NCI-H2107 (cell line): ENCODE measurements at places on chromosomes 13 and 19.

GRCh38 chr13:78145276-78145675, 226.6 kb upstream of the EDNRB start:
- DNase-seq, result no peak

DNA sequence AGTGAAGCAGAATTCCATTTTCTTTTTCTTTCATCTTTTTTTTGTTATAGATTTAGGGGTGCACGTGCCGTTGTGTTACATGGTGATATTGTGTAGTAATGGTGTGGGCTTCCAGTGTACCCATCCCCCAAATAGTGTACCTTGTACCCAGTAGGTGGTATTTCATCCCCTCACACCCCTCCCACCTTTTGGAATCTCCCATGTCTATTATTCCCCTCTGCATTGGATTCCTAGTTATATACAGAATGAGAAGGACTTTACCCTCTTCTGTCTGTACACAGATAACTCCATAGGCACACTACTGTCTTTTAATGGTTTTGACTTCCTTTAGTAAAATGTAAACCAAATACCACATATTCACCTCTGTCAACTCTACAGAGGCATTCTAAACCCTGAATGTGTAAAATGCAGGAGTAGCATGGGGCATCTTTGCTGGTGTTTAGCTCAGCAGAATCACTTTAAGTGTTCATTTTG, 28.0 kb downstream of the FRY start:
- DNase-seq, result no peak

GRCh38 chr13:110327051-110327721, 20.1 kb downstream of the COL4A2 start:
- DNase-seq, result no peak

DNA sequence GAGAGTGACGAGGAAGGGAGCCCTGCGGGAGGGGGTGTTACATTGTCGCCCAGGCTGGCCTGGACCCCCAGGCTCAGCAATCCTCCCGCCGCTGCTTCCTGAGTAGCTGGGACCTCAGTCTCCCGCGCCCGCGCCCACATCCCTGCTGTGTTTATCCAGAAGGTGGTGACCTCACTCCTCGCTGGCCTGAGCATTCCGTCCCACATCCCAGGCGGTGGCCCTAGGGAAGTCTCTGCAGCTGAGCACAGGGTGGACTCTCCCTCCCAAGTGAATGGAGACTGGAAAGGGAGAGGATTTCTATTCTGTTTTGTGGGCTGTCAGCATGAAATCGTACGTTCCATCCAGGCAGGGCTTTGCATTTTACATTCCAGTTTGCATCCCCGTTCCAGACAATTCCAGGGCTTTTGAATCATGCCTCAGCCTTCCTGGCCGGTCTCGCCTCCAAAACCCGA, 401 bp upstream of the ZNF765 start:
- no peak for DNase-seq

DNA sequence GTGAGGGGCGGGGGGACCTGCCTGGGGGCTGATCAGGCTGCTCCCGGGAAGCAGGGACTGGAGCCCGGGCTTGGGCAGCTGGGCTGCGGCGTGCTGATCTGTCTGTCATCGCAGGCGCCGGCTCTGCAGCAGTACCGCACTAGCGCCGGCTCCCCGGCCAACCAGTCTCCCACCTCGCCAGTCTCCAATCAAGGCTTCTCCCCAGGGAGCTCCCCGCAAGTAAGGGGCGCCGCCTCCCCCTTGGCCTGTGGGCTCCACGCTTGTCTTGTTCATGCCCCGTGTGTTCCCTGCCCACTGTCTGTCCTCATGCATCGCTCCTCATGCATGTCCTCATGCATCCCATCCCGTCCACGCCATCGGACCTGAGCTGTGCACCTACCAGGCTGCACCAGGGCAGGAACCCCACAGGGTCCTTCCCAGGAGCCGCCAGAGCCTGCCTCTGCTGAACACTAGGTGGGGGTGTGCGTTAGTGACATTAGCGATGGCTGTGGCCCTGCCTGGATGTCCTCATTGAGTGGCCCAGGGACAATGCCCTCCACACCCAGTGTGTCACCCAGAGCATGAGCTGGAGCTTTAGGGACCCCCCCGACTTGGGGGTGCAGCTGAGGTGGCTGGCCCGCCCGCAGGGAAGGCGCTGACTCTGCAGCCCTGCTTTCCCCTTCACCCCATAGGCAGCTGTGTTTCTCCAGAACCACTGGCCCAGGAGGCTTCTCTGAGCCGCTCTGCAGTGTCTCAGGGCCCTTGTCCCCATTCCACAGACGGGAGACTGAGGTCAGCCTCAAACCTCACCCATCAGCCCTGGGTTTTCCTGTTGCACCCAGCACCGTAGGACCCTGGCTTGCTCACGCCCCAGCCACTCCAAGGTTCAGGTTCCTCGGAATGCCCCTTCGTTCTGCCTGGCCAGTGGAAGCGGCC, 19.5 kb downstream of the COMP start:
- DNase-seq, result no peak

DNA sequence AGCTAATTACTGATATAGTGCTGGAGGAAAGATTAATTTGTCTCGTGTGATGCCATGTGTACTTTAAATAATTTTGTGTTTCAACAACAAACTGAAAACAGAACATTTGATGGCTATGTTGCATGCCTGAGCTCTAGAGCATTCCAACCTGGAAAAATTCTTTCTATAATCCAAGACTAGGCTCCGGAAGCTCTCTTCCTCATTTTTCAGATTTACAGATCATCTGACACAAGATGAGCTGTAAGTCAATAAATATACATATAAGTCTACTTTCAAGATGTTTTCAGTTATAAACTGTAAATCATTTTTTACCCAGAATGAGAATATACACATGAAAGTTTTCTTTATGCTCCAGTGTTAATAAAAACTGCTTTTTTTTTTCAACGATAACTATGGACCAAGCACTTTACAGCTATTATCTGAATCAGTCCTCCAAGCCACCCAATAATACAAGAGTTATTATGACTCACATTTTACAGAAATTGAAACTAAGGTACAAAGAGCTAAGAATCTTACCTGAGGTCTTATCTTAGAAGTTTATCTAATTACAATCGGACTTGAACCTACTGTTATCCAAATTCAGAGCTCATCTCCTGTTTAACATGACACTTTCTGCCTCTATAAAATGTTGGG, 6.4 kb upstream of the FOXO1 start:
- no peak for DNase-seq

- no peak for DNase-seq
Observed at GRCh38 chr13:98595134-98595533, 18.2 kb upstream of the STK24 start.

- DNase-seq, result no peak
Observed at GRCh38 chr13:106530171-106530851, 5.2 kb downstream of the EFNB2 start.

GRCh38 chr19:41425174-41426115, 1.7 kb downstream of the B3GNT8 start:
- no peak for DNase-seq

DNA sequence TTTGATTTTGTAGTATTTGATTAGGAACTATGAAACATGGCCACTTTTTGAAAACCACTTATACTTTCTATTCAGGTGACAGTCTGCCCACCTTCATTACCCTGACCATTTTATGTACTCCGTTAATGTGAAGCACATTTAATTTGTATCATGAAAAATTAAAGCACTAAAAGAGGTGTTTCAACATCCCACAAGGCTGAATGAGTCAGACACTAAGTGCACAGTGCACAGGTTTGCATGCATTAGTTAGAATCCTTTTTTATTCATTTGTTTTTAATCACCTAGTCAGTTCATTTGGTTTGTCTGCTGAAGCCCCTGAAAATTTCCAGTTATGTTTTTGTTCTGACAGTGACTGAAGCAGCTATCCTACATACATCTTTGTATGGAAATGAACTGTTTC, 271.0 kb downstream of the SLITRK5 start:
- DNase-seq, result no peak

DNA sequence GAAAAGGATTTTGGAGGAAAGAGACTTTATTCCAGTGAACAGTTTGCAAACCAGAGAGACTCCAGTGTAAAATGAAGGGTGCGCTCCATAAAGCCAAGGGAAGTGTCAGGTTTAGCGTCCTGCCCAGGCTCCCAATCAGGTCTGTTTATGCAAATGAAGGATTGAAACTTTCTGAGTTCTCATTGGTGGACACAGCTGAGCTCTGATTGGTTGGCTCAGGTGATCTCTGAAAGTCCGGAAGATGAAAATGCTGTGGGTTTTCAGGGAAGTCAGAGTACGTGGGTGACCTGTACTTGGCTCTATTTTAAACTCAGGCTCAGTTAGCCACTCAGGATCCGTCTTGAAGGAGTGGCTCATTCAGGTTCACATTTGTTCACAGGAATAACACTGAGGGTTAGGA, 28.7 kb upstream of the CD33 start:
- DNase-seq, result no peak

- DNase-seq, result no peak
Observed at GRCh38 chr19:29666578-29667386, 1.5 kb downstream of the PLEKHF1 start.

DNA sequence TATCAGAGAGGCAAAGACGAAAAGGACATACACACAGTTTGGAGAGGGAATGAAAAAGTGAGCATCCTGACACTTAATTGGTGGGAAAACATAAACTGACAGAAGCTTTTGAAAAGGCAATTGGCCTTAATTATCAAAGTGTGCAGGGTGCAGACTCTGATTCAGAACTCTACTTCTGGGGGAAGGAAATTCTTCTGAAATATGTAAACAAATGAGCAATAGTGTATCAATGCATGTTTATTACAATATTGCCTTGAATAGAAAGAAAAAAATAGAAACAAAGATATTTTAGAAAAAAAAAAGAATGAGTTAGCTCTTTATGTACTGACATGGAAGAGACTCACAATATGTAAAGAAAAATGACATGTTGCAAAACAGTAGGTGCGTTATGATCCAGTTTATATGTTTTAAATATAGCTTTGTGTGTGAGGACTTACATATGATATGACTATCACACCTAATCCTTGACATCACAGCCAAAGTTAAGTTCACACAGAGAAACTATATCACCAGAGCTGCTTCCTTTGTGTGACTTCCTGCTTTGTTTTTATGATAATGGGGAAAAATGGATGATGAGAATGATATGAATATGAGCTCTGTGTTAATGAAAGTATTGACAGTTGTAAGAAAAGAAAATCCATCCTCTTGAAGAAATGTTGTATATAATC, 182.4 kb downstream of the KCTD12 start:
- no peak for DNase-seq

DNA sequence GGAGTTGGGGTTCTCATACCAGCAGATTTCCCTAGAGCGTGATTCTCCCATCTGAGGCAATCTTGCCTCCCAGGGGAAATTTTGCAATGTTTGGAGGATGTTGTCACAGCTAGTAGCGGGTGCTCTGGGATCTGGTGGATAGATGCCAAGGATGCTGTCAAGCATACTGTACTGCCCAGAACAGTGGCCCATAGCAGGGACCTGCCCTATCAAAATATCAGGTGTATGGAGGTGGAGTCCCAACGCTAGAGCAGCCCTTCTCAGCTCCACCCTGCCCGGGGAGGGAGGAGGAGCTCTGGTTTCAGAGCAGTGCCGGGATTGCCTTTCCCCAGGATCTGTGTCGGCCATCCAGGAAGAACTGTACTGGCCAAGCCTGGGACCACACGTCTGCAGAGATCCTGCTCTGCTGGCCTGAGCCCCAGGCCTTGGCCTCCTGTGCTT, 10.9 kb upstream of the QTRT1 start:
- DNase-seq, result no peak

- DNase-seq, result no peak
Observed at GRCh38 chr13:59755632-59756290, 408.0 kb downstream of the DIAPH3 start.

GRCh38 chr19:1825909-1826556, 14.0 kb upstream of the ATP8B3 start:
- peak; percentile 22 for DNase-seq

GRCh38 chr19:16514383-16515019, 18.3 kb downstream of the C19orf44 start:
- no peak for DNase-seq

- DNase-seq, result no peak
Observed at GRCh38 chr13:41746259-41746658, 214.7 kb downstream of the VWA8 start.

GRCh38 chr13:32728327-32728726, 142.1 kb downstream of the PDS5B start:
- no peak for DNase-seq

GRCh38 chr19:9786342-9786741, 17.8 kb upstream of the ZNF846 start:
- DNase-seq, result no peak

DNA sequence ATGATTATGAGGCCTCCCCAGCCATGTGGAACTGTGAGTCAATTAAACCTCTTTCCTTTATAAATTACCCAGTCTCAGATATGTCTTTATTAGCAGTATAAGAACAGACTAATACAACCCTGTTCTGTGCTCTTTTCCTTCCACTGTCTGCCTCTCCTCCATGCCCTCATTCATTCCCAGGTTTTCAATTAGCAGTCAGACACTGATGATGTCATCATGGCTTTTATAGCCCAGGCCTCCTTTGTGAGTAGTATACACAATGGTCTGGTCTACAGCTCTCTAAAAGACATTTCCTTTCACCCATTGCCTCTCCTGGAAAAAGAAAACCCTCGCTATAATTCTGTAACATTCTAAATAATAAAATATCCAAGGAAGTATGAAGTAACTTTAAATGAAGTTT, 25.5 kb downstream of the FGF14 start:
- DNase-seq, result no peak

- no peak for DNase-seq
Observed at GRCh38 chr13:68190818-68191217, 960.7 kb upstream of the PCDH9 start.

DNA sequence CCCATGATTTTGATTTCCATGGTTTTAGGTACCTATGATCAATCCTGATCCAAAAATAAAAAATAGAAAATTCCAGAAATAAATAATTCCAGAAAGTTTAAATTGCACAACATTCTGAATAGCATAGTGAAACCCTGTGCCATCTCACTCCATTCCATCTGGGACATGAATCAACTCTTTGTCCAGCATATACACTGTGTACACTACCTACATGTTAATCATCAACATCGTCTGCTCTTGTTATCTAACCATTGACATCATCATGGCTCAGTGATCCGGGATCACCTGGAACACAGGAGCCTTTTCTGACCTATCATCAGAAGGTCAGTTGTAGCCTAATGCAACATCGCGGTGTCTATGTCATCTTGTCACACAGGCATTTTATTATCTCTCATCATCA, 75.6 kb downstream of the MYO16 start:
- no peak for DNase-seq

- DNase-seq, result no peak
Observed at GRCh38 chr19:57689750-57690149, 8.0 kb downstream of the ZNF551 start.

GRCh38 chr13:111429064-111429558, 108.7 kb downstream of the TEX29 start:
- DNase-seq, result no peak
